Effector memory CD4-positive, alpha-beta T cell (primary cell): ENCODE measurements at places on chromosomes 1 and 21.
A peak's percentile ranks its signal among the peaks of the same experiment; 100 is the strongest.

GRCh38 chr1:243605604-243606003 lies 244.4 kb downstream of the AKT3 start:
- H3K4me1 ChIP-seq, result no peaks in the 10 kb centered on the region
- no peak overlapping the region for H3K4me3 ChIP-seq
- no peak overlapping the region for H3K27ac ChIP-seq
- H3K36me3 ChIP-seq, result peaks cover 31% of the 10 kb centered on the region

- H3K27me3 ChIP-seq, result no peaks in the 10 kb centered on the region
- no peak for DNase-seq
- H3K36me3 ChIP-seq, result no peaks in the 10 kb centered on the region
- H3K27ac ChIP-seq, result no peak overlapping the region
Measured at GRCh38 chr21:44259082-44259705, 2.5 kb downstream of the DNMT3L start.

DNA sequence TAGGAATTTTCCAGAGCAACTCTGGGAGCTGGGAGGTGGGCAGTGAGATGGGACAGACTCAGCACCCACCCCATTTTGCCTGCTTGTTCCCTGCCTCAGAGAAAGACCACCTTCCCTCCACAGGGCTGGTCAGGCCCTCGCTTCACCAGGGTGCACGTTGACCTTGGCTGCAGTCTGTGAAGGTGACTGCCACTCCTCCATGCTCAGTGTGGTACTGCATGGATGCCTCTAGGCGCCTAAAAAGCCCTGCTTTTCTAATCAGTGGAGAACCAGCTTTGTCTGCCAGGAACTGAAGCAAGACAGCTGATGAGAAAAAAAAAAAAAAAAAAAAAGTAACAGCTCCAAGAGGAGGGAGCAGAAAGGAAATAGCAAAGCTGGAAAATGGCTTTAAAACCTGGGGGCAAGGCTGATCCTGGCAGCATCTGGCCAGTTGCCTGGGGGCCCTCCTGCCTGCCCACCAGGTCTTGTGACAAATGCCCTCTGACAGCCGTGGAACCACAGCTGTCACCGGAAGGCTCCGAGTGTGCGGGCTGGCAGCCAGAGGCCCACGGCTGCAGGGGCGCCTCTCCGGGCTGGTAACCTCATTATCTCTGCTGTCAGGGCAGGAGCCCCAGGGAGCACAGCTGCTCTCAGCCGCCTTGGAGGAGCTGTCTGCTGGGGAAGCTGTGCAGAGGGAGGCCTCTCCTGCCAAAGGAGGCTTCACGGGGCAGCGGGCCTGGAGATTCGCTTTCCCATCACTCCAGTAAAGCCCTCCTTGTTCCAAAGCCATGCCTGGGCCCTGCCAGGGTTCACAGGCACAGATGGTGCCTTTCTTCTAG lies 13.7 kb downstream of the KIAA1614 start:
- DNase-seq, result no peak
- no peak overlapping the region for H3K27ac ChIP-seq
- no peaks in the 10 kb centered on the region for H3K36me3 ChIP-seq
- no peaks in the 10 kb centered on the region for H3K27me3 ChIP-seq

GRCh38 chr1:183092350-183092749 lies 69.1 kb downstream of the LAMC1 start:
- H3K4me1 ChIP-seq, result no peaks in the 10 kb centered on the region
- DNase-seq, result no peak
- no peak overlapping the region for H3K4me3 ChIP-seq
- no peaks in the 10 kb centered on the region for H3K36me3 ChIP-seq
- H3K27me3 ChIP-seq, result no peaks in the 10 kb centered on the region

DNA sequence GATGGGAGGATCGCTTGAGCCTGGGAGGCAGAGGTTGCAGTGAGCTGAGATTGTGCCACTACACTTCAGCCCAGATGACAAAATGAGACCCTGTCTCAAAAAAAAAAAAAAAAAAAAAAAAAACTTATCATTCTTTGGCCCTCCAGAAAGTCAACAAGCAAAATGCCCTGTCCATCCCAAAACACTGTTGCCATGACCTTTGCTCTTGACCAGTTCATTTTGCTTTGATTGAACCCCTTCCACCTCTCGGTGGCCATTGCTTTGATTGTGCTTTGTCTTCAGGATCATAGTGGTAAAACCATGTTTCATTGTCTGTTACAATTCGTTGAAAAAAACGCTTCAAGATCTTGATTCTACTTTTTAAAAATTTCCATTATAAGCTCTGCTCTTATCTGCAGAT lies 8.5 kb upstream of the SYPL2 start:
- no peak overlapping the region for H3K27ac ChIP-seq
- DNase-seq, result no peak
- no peaks in the 10 kb centered on the region for H3K27me3 ChIP-seq
- no peaks in the 10 kb centered on the region for H3K4me1 ChIP-seq
- H3K4me3 ChIP-seq, result no peak overlapping the region
- H3K36me3 ChIP-seq, result no peaks in the 10 kb centered on the region

DNA sequence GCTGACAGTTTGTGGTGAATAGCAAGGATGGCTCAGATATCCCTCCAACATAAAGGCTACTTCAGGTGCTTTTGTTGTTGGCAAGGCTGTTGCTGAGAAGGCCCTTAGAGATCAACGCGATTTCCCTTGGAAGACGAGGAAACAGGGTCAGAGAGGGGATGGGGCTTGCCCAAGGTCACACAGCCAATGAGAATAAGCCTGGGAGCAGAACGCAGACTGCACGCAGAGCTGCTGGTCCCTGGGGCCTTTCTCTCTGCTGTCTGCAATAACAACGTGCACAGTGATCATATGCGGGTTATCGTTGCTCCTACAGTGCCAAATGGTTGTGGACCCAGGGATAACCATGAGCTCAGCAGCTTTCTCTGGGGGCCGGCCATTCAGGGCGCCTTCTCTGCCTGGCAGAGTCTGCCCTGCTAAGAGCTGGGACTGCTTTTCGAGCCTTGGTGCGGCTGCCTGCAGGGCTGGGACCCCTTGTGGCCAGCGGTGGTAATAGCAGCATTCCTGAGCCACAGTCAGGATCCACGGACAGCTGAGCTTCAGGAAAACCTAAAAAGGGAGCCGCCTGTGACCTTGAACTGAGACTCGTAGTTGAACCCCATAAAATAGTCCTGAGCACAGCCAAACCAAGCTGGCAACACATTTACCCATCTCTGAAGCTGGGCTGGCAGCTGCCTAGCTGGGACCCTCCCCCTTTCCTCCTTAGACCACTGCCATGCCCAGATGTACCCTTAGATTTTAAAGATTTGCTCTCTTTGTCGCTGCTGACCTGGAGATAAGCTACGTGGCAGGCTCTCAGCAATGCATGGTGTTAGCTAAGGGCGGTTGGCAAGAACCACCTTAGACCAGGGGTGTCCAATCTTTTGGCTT lies 39.8 kb downstream of the HTR6 start:
- no peaks in the 10 kb centered on the region for H3K27me3 ChIP-seq
- peak; percentile 40 for DNase-seq
- H3K4me3 ChIP-seq, result no peak overlapping the region
- peaks cover 9% of the 10 kb centered on the region for H3K36me3 ChIP-seq

- no peak overlapping the region for H3K27ac ChIP-seq
- no peak overlapping the region for H3K4me3 ChIP-seq
- H3K36me3 ChIP-seq, result no peaks in the 10 kb centered on the region
- H3K4me1 ChIP-seq, result peaks cover 31% of the 10 kb centered on the region
- peaks cover 62% of the 10 kb centered on the region for H3K27me3 ChIP-seq
- no peak for DNase-seq
Measured at GRCh38 chr1:1004780-1005697, 5.1 kb upstream of the HES4 start.

DNA sequence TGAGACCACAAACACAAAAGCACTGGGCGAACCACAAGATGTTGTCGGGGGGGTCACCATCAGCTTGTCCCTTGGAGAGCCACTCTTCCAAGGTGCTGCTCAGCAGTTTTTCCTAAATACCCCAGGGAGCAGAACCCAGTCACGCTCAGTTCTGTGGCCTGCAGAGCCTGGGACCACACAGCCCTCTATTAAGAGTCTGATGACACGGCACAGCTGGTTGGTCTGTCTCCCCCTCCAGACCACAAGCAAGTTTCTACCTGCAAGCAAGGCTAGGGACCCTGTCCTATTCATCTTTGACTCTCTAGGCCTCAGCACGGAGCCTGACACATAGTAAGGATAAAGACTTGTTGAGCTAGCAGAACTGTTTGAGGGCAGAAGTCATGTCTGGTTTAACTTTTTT lies 28.5 kb downstream of the SLC9A1 start:
- H3K27me3 ChIP-seq, result no peaks in the 10 kb centered on the region
- H3K4me1 ChIP-seq, result no peaks in the 10 kb centered on the region
- no peaks in the 10 kb centered on the region for H3K36me3 ChIP-seq
- H3K27ac ChIP-seq, result no peak overlapping the region
- no peak overlapping the region for H3K4me3 ChIP-seq

DNA sequence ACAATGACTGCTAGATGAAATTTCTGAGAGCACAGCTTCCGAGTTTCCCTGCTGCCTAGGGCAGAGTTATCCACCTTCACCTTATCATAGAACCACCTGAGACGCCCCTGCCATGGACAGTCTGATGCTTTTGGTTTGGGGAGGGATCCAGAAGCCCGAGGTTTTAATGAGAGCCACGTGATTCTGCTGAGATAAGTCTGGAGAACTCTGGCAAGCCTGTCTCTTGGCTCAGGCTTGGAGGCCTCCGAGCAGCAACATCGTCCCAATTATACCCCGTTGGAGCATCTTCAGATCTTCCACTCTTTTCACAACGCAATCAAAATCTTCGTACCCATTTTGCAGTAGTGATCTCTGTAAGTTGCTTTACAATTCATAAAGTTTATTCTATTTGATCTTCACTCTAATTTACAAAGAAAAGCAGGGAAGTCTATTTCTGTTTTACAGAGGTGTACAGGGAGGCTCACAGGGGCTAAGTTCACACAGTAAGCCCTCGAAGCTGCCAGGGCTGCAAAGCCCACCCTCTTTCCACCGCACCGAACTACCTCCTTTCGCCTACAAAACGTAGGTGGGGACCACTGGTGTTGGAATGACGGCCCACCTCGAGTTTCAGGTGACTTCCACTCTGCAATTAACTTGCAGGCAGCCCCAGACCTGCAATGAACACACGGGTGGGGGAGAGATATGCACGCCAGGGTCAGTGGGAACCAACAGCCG lies 513 bp upstream of the HHAT start:
- H3K4me3 ChIP-seq, result peak overlapping the region; percentile 81
- H3K4me1 ChIP-seq, result peaks cover 16% of the 10 kb centered on the region
- no peak for DNase-seq
- no peaks in the 10 kb centered on the region for H3K36me3 ChIP-seq

DNA sequence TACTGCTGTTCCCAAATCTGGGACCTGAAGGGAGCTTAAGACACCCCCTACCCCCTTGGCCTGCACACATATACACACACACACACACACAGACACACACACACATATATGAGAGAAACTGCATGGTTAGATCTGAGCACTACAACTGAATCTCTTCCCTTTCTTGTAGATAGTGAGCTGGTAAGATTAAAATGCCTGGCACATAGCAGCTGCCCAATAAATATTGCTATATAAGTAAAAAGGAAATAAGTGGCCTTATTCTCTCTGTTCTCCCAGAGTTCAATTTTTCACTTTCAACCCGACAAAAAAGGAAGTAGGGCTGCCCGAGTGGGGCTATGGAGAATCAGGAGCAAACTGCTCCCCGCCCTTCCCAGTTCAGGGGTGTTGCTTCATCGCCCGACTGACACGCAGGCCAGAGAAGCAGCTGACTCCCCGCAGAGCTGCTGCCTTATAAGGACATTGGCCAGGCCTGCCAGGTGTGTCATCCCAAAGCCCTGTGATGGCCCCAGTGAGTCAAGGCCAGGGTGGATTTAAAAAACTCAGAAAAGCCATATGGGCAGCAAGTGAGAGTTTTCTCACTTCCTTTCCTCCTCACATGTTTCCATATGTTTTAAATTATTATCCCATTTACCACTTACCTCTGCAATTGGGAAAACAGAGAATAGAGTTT lies 106.5 kb upstream of the SLC44A3 start:
- H3K27ac ChIP-seq, result no peak overlapping the region
- no peaks in the 10 kb centered on the region for H3K4me1 ChIP-seq
- H3K27me3 ChIP-seq, result no peaks in the 10 kb centered on the region
- DNase-seq, result no peak

DNA sequence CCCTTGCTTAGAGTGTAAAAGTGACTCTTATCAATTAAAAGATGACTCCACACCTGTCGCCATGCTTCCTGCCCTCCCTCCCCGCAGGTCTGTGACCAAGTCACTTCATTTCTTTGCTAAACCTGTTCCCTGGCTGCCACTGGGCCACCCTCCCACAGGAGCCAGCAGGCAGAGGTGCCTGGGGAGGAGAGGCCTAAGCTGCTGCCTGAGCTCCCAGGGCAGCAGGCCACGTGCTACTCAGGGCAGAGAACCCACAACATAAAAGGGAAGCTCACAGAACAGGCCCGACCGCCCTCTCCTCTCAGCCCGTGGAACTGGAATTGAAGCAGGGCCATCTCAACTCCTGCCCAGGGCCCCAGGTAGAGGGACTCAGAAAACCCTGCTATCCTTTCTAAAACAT lies 4.9 kb downstream of the C1orf198 start:
- H3K27ac ChIP-seq, result no peak overlapping the region
- no peak overlapping the region for H3K4me3 ChIP-seq
- no peak for DNase-seq
- H3K27me3 ChIP-seq, result no peaks in the 10 kb centered on the region
- no peaks in the 10 kb centered on the region for H3K36me3 ChIP-seq

DNA sequence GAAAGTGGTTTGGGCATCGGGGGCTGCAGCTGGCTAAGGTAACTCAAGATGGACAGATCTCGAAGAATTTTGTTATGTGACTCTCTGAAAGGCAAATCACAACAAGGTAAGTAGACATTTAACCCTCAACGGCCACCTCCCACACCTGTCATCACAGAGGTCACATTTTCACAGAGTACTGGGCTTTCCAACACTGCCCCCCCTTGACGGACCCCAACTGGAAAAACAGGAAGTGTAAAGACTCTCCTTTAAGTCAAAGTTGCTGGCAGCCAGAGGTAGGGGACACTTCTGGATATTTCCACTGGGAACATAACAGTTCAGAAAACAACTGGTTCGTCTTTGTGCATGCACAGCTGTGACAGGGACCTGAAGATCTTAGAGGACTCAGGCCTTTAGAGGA lies 22.3 kb downstream of the NOL9 start:
- peaks cover 52% of the 10 kb centered on the region for H3K36me3 ChIP-seq
- no peak for DNase-seq
- H3K4me3 ChIP-seq, result no peak overlapping the region
- H3K27me3 ChIP-seq, result no peaks in the 10 kb centered on the region

DNA sequence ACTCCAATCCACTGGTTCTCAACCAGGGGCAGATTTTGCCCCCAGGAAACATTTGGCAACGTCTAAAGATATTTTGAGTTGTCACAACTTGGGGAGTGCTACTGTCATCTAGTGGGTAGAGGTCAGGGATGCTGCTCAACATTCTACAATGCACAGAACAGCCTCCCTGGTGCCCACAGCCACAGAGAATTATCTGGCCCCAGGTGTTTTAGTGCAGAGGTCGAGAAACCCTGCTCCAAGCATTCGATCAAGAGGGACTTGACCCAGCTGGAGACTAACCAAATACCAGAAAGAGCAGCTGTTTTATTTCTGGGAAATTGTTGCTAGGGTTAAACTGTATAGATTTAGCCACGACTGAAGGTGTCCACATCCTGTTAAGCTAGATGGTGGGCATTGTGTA lies 19.2 kb downstream of the CD247 start:
- H3K4me3 ChIP-seq, result no peak overlapping the region
- H3K4me1 ChIP-seq, result peaks cover 81% of the 10 kb centered on the region
- H3K27me3 ChIP-seq, result no peaks in the 10 kb centered on the region
- H3K36me3 ChIP-seq, result peaks cover 38% of the 10 kb centered on the region
- H3K27ac ChIP-seq, result peak overlapping the region; percentile 64
